GM23338 (cell line): ENCODE measurements at places on chromosomes 5 and 9. TPM values are rescaled to one million over a fixed set of nuclear protein-coding genes. Genes with fewer than 3 reads are reported as not detected.
A peak's percentile ranks its signal among the peaks of the same experiment; 100 is the strongest.

GPR150 gene
- 0.21 TPM in 1 of 2 replicates, not detected in the other for total RNA-seq

ARAP3 gene
- 32.8 and 33.2 TPM in 2 replicates for total RNA-seq

FAM151B gene
- 3.1 TPM in 1 of 2 replicates, not detected in the other for total RNA-seq

TYRP1 gene
- not detected in 2 replicates for total RNA-seq

KIAA0825 gene
- 1.7 and 3.1 TPM in 2 replicates for total RNA-seq

LCN9 gene
- not detected in 2 replicates for total RNA-seq

LCN1 gene
- total RNA-seq: not detected in 2 replicates

ACTBL2 gene
- total RNA-seq: not detected in 2 replicates

HSPB3 gene
- total RNA-seq: not detected in 2 replicates

HABP4 gene
- 7.7 and 9.9 TPM in 2 replicates for total RNA-seq

GRCh38 chr5:146345578-146346366, 7.1 kb downstream of the POU4F3 start:
- no peaks in the 10 kb centered on the region for H3K36me3 ChIP-seq
- DNase-seq: peak; percentile 83
- peak overlapping the region; percentile 69 for H3K4me3 ChIP-seq
- peaks cover 97% of the 10 kb centered on the region for H3K27me3 ChIP-seq
- no peak overlapping the region for H3K27ac ChIP-seq

GRCh38 chr9:35470894-35471293, 19.0 kb upstream of the RUSC2 start:
- H3K27ac ChIP-seq: no peak overlapping the region
- H3K36me3 ChIP-seq: no peaks in the 10 kb centered on the region
- DNase-seq: no peak
- no peaks in the 10 kb centered on the region for H3K4me1 ChIP-seq

GRCh38 chr9:132694144-132694543, 23.9 kb downstream of the GTF3C4 start:
- peaks cover 13% of the 10 kb centered on the region for H3K36me3 ChIP-seq
- no peaks in the 10 kb centered on the region for H3K27me3 ChIP-seq

DNA sequence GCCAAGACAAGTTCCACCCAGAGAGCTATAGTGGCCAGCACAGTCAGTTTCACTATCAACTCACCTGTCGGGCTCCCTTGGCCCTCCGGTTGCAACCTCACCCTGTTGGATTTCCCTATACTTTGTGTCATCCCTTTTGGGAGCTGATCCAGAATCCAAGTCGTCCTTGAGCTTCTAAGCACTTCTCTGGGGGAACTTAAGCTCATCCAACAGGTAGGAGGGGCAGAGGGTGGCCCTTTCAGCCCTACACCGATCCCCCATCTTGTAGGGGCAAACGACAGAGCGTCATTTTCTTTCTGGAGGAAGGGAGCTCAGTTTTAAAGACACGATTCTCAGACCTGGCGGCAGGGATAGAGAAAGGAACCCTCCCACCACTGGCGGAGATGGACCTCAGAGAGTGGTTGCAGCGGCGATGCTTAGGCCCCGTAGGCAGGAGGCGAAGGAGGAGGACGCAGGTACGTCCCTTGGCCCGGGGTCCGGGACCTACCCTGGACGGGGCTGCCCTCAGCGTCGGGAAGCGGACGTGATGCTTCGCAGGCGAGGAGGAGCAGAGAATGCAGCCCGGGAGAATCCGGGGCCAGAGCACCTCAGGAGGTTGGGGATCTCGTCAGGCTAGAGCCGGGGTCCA, 519 bp downstream of the ZER1 start:
- DNase-seq: no peak
- H3K27ac ChIP-seq: peak overlapping the region; percentile 99
- H3K36me3 ChIP-seq: no peaks in the 10 kb centered on the region
- H3K27me3 ChIP-seq: no peaks in the 10 kb centered on the region

- DNase-seq: peak; percentile 27
- H3K27me3 ChIP-seq: no peaks in the 10 kb centered on the region
- peaks cover 27% of the 10 kb centered on the region for H3K4me1 ChIP-seq
- H3K4me3 ChIP-seq: peak overlapping the region; percentile 23
Measured at GRCh38 chr5:179187681-179188575, 127.8 kb downstream of the ZNF354C start.

GRCh38 chr9:13960011-13960765, 353.8 kb downstream of the NFIB start:
- H3K4me1 ChIP-seq: peaks cover 14% of the 10 kb centered on the region
- no peaks in the 10 kb centered on the region for H3K27me3 ChIP-seq
- H3K27ac ChIP-seq: no peak overlapping the region
- H3K4me3 ChIP-seq: no peak overlapping the region

DNA sequence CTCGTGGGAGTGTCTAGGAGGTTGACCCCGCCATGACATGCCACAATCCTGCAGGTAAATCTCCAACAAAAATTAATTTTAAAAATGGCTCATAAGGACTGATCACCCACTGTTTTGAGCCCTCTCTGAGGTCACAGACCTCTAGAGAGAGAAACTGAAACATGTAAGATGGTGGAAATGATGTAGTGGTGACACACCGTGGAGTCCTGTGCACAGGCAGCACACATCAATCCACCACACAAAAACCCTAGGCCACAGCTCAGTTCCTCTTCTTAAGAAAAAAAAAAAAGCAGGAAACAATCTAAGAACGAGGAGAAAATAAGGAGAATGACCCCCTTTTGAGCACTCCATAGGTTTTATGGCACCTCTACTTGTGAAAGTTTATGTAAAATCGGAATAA, 93.8 kb upstream of the FAM120A start:
- H3K4me1 ChIP-seq: peaks cover 51% of the 10 kb centered on the region
- H3K27me3 ChIP-seq: no peaks in the 10 kb centered on the region
- H3K36me3 ChIP-seq: peaks cover 74% of the 10 kb centered on the region
- peak overlapping the region; percentile 15 for H3K4me3 ChIP-seq
- DNase-seq: no peak
- H3K27ac ChIP-seq: peak overlapping the region; percentile 35; the same call in 1 of the 2 replicates

DNA sequence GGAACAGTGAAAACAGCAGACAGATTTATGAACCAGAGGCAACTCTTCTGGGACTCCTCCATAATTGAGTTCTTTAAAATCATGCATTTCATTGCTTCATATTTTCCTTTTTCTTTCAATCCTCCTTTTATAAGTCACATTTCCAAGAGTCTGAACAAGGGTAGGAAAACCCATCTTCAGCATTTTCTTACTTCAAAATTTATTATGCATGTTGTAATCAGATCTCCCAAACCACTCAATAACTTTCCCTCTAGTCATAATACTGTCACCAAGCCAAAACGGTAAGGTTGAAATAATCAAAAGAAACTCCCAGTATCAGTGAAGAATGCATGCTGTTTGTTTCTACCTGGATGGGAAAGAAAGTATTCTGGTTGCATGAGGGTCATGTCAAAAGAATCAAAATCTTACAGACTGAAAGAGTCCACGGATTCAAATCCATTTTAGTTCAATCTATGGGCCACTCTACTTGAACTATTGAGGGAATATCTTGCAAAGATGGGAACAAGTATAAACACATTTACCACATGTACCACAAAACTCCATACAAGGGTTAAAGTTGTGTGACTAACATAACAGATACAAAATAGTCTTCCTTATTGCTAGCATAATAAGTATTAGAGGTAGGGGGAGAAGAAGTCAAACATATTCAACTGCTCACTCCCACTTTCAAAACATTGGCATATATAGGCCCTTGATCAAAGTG, 797.3 kb downstream of the MAT2B start:
- no peaks in the 10 kb centered on the region; the same call in 1 of the 2 replicates for H3K4me1 ChIP-seq
- H3K27ac ChIP-seq: no peak overlapping the region
- no peak for DNase-seq
- H3K36me3 ChIP-seq: no peaks in the 10 kb centered on the region
- H3K27me3 ChIP-seq: no peaks in the 10 kb centered on the region

- H3K27me3 ChIP-seq: no peaks in the 10 kb centered on the region
- H3K36me3 ChIP-seq: no peaks in the 10 kb centered on the region
- no peak overlapping the region for H3K4me3 ChIP-seq
- no peak for DNase-seq
Measured at GRCh38 chr5:10860645-10861422, 99.8 kb upstream of the DAP start.

- H3K4me3 ChIP-seq: no peak overlapping the region
- no peaks in the 10 kb centered on the region for H3K4me1 ChIP-seq
- H3K27ac ChIP-seq: no peak overlapping the region
- no peaks in the 10 kb centered on the region for H3K36me3 ChIP-seq
Measured at GRCh38 chr9:120729791-120730241, 15.5 kb upstream of the MEGF9 start.

GRCh38 chr5:21070858-21071257, 1082.9 kb upstream of the CDH18 start:
- peak; percentile 24 for DNase-seq
- H3K27ac ChIP-seq: no peak overlapping the region
- H3K36me3 ChIP-seq: no peaks in the 10 kb centered on the region
- peaks cover 4% of the 10 kb centered on the region; the same call in 1 of the 2 replicates for H3K4me1 ChIP-seq
- H3K27me3 ChIP-seq: no peaks in the 10 kb centered on the region

DNA sequence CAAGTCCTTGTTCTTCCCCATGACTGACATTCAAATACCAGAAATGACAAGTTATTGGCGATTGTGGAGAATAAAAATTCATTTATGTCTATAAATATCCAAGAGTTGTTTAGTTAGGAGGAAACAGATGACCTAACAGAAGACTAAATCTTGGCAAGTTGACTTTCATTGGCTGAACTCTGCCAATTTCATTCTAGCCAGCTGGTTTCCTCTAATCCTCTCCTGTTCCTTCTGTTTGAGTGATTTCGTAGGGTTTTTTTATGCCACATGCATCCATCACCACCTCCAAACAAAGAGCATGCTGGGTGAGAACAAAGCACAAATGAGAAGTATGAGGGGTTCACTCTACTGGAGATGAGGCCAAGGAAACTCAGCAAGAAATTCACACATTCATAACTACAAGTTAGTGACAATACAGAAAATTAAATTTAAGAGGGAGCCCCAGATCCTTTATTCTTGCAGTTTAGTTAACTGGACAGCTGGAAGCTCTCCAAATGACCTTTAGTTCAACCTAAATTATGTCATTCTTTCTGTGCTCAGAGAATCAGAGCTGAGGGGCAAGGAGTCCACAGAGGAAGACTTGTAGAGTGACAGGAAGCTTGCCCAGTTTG, 932.0 kb downstream of the TLE4 start:
- no peak overlapping the region for H3K27ac ChIP-seq
- H3K4me3 ChIP-seq: no peak overlapping the region
- H3K27me3 ChIP-seq: no peaks in the 10 kb centered on the region
- H3K4me1 ChIP-seq: peaks cover 9% of the 10 kb centered on the region
- DNase-seq: no peak

GRCh38 chr9:97706246-97706645, 9.1 kb upstream of the XPA start:
- no peak overlapping the region for H3K4me3 ChIP-seq
- no peak for DNase-seq
- peaks cover 3% of the 10 kb centered on the region; the same call in 1 of the 2 replicates for H3K4me1 ChIP-seq

DNA sequence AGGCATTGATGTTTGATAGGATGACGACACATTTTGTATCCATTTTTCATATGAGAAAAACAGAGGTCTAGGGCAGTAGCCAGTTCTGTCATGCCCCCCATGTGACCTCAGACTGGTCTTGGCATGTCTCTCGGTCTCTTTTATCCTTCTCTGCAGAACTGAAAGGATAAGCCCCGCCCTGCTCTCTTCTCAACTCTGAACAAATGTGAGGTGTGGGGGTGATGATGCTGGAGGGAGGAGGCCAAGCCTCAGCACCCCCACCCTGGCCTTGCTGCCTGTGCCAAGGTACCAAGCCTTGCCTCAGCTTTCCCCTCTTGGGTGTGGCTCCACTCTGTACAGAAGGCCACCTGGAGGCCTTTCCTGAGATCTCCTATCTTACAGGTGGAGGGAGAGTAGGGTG, 19.5 kb upstream of the CRB2 start:
- peaks cover 18% of the 10 kb centered on the region; the same call in 1 of the 2 replicates for H3K4me1 ChIP-seq
- H3K27ac ChIP-seq: no peak overlapping the region
- no peaks in the 10 kb centered on the region for H3K36me3 ChIP-seq
- no peak for DNase-seq
- H3K27me3 ChIP-seq: no peaks in the 10 kb centered on the region

DNA sequence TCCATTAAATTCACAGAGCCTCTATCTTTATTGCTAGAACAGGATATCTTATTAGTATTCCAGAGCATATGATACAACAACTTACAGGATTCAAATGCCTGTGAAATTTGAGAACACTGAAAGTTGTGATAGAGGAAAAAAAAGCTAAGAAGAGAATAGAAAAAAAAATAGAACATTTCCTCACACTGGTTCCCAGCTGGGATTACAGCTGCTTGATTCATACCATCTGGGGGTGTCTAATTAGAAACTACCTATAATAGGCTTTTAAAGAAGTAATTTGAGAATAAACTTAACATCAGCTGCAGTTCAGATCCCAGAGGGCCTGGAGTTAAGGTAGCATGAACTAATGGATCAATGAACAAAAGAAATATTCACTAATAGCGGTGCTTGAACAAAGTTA, 922.0 kb downstream of the CDH12 start:
- no peaks in the 10 kb centered on the region for H3K27me3 ChIP-seq
- no peak overlapping the region for H3K27ac ChIP-seq
- H3K4me1 ChIP-seq: no peaks in the 10 kb centered on the region

DNA sequence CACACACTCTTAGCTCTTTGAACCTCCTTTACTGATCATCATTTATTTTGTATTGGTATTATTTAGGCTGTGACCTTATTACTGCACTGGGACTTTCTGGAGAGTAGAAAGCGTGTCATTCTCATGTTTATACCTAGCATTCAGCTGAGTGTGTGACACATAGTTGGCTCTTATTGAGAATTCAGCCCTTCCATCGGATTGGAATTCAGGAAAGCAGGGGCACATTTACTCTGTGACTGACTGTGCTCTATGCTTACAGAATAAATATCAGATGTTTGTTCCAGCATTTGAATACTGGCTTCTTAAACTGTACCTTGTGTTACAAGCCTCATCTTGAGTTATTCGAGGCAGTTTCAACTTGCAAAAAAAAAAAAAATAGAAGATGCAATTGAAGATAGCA, 360.9 kb upstream of the DAP start:
- H3K4me3 ChIP-seq: no peak overlapping the region
- H3K36me3 ChIP-seq: no peaks in the 10 kb centered on the region
- H3K27ac ChIP-seq: no peak overlapping the region
- no peaks in the 10 kb centered on the region for H3K4me1 ChIP-seq

- H3K4me1 ChIP-seq: peaks cover 15% of the 10 kb centered on the region; the same call in 1 of the 2 replicates
- H3K4me3 ChIP-seq: peak overlapping the region; percentile 80
- no peaks in the 10 kb centered on the region for H3K36me3 ChIP-seq
- peak; percentile 69 for DNase-seq
Measured at GRCh38 chr9:134642385-134643181, 980 bp downstream of the COL5A1 start.

GRCh38 chr9:96490534-96491078, 40.6 kb downstream of the HABP4 start:
- peaks cover 4% of the 10 kb centered on the region; the same call in 1 of the 2 replicates for H3K36me3 ChIP-seq
- DNase-seq: no peak
- 0 out of 2 replicates have a peak, but pooled peaks cover 5% of the 10 kb centered on the region for H3K4me1 ChIP-seq
- H3K27me3 ChIP-seq: no peaks in the 10 kb centered on the region

GRCh38 chr5:32559921-32560320, 25.4 kb upstream of the SUB1 start:
- no peak for DNase-seq
- H3K4me3 ChIP-seq: no peak overlapping the region
- no peaks in the 10 kb centered on the region for H3K27me3 ChIP-seq
- H3K36me3 ChIP-seq: no peaks in the 10 kb centered on the region
- H3K4me1 ChIP-seq: peaks cover 6% of the 10 kb centered on the region; the same call in 1 of the 2 replicates
- no peak overlapping the region for H3K27ac ChIP-seq

GRCh38 chr5:167950126-167950721, 341.2 kb upstream of the WWC1 start:
- H3K36me3 ChIP-seq: no peaks in the 10 kb centered on the region
- no peak overlapping the region for H3K4me3 ChIP-seq
- peaks cover 27% of the 10 kb centered on the region for H3K4me1 ChIP-seq
- H3K27ac ChIP-seq: no peak overlapping the region
